ENCODE measurements at places on chromosomes 7 and 10.

DNA sequence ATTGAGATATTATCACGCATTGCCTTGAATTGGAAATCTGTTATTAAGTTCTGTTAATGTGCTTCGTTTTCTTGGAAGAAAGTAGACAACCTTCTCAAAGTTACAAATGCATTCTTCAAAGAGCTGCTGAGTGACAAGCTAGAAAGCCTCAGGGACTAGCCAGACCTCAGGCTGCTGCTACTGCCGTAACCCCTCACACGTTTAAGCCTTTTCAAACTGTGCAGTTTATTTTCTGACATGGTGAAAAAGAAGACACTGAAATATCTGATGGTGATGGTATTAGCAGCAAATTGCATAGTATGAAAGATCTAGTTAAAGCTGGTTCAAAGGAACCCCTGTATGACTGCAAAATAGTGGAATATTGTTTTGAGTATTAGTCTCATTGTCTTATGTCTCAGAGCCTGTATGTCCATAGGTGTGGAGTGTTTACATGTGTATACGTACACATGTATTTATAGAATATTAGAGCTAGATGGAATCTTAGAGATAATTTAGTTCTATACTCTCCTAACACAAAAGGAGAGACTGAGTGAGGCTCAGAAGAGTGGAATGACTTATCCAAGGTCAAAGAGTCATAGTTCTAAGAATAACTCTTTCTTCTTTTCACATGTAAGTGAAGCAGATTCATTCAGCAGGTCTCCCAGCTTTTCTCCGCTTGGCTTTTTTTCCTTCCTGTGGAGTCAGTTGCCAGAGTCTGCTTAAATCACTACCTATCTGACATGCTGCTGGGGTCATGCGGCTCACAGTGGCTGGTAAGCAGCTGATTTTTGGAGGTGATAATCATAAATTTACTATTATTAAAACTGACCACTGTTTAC, 431.9 kb downstream of the PLXDC2 start:
- no peak for DNase-seq

DNA sequence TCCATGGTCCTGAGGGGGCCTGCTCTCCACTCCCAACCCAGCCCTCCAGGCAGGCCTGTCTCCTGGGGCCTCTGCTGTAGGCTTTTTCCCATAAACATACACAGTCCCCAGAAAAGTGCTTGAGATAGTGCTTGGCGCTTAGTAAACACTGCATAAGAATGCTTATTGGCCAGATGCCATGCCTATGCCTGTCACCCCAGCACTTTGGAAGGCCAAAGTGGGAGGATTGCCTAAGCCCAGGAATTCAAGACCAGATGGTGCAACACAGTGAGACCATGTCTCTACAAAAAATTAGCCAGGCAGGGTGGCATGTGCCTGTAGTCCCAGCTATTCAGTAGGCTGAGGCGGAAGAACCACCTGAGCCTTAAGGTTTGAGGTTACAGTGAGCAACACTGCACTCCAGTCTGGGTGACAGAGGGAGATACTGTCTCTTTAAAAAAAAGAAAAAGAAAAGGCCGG, 24.6 kb upstream of the ASL start:
- no peak for DNase-seq

DNA sequence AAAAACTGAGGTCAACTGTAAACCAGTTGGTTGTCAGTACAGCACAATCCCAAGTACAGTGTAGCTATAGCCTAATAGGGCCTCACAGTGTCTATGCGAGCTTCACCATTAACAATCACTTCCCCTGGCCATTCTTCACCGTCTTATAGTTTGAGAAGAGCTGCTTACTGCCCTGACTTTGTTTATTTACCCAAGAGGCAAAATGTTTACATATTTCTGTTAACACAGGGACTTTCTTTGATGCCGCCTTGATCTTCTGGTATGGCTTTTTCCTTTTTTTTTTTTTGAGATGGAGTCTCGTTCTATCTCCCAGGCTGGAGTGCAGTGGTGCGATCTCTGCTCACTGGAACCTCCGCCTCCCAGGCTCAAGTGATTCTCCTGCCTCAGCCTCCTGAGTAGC, 3.3 kb downstream of the MYOF start:
- no peak for DNase-seq

DNA sequence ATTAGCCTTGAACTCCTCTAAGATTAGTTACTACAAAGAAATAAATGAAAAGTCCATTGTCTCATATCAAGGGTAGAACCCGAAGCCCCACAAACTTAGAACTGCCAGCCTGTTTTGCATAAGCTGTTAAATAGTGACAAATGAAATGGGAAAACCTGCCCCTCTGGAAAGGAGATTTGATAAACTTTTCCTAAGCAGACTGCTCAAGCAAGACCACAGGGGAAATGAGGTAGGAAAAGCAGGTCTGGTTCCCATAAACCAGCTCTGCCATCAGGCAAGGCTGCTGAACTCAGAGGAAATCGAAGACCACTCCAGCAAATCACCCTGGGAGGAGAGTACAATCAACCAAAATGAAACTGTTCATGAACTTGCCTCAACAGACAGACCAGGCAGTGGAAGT, 181.5 kb upstream of the AOAH start:
- no peak for DNase-seq

GRCh38 chr7:90568213-90568612, 27.9 kb upstream of the CDK14 start:
- DNase-seq, result no peak

- DNase-seq, result no peak
These were observed 263.2 kb downstream of the HGF start for GRCh38 chr7:81506609-81507008.

GRCh38 chr10:61784354-61785133, 117.0 kb upstream of the ARID5B start:
- no peak for DNase-seq

DNA sequence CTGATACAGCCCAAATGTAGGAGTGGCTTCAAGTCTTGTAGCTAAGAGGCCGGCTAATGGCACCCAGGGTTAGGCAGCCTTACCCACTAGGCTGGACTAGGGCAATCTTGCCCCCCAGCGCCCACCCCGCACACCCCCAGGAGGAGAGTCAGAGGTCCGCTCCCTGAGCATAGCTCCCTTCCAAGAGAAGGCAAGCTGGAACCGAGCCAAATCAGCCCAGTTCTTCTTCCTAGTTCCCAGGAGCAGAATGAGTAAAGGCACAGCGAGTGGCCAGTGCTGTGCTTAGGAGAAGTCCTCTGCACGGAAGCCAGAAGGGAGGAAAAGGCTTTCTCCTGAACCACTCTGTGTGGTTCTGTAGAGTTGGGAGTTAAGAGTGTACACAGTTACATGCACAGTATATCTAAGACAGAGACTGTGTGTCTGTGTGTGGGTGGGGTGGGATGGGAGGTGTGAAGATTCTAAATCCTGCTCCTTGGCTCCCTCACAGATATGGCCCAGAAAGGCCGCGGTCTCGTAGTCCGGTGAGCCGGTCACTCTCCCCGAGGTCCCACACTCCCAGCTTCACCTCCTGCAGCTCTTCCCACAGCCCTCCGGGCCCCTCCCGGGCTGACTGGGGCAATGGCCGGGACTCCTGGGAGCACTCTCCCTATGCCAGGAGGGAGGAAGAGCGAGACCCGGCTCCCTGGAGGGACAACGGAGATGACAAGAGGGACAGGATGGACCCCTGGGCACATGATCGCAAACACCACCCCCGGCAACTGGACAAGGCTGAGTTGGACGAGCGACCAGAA, 59.7 kb upstream of the PDCD4 start:
- DNase-seq, result no peak
